GM23338 (cell line): ENCODE measurements at places on chromosomes 7 and 10. TPM values are rescaled to one million over a fixed set of nuclear protein-coding genes. Genes with fewer than 3 reads are reported as not detected.

GRCh38 chr10:21993360-21994001 lies 10.0 kb downstream of the DNAJC1 start:
- H3K36me3 ChIP-seq = no peaks in the 10 kb centered on the region
- no peaks in the 10 kb centered on the region for H3K27me3 ChIP-seq
- no peak overlapping the region for H3K27ac ChIP-seq
- peak; percentile 24 for DNase-seq
- H3K4me3 ChIP-seq = no peak overlapping the region
- no peaks in the 10 kb centered on the region for H3K4me1 ChIP-seq

GRCh38 chr10:73772281-73773151 lies 9.3 kb upstream of the CHCHD1 start:
- peak overlapping the region; percentile 88 for H3K4me3 ChIP-seq
- H3K27ac ChIP-seq = peak overlapping the region; percentile 52

DNA sequence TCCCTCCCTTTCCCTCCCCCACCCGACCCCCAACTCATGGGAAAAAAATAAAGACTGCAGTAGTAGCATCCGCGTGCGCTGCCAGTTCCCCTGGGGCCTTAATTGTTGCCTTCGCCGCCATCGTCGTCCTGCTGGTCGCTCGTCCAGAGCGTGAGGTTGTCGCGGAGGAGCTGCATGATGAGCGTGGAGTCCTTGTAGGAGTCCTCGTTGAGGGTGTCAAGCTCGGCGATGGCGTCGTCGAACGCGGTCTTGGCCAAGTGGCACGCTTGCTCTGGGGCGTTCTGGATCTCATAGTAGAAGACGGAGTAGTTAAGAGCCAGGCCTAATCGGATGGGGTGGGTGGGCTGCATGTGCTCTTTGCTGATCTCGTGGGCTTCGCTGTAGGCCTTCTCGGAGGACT lies 27.0 kb downstream of the HSPB1 start:
- peaks cover 40% of the 10 kb centered on the region for H3K36me3 ChIP-seq
- no peaks in the 10 kb centered on the region for H3K27me3 ChIP-seq
- peaks cover 7% of the 10 kb centered on the region; the same call in 1 of the 2 replicates for H3K4me1 ChIP-seq
- H3K4me3 ChIP-seq = no peak overlapping the region
- DNase-seq = no peak
- H3K27ac ChIP-seq = no peak overlapping the region

DNA sequence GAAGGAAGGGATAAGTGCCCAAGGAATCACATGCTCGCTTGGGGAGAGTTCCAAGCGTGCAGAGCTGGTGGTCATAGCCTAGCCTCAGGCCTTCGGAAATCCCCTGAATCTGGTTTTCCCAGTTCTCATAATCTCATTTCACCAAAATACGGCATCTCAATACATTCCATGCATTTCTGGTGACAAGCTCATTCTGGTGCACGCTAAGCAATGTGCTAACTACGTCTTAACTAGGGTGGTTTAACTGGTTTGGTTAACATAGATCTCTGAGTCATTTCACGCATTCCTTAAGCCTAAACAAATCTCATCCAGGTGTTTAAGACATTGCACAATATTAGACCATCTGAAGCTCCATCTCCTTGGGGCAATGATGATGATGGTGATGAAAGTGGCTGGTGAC lies 72.9 kb upstream of the STEAP1B start:
- no peak overlapping the region for H3K27ac ChIP-seq
- no peak overlapping the region for H3K4me3 ChIP-seq
- no peaks in the 10 kb centered on the region for H3K27me3 ChIP-seq

DNA sequence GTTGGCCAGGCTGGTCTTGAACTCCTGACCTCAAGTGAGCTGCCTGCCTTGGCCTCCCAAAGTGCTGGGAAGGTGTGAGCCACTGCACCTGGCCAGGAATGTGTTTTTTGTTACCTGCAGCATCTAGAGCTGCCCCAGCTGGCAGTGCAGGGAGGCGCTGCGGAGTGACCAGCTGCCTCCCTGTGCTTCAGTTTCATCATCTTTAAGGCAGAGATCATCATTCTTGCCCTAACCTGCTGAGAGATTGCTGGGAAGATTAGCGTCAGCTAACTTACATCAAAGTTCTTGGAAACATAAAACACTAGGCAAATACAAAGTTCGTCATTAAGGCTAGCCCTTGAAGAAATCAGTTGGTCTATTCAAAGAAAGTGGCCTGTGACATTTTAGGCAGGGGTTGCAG lies 2.3 kb downstream of the ZNF282 start:
- peaks cover 35% of the 10 kb centered on the region for H3K36me3 ChIP-seq
- DNase-seq = no peak
- H3K27me3 ChIP-seq = no peaks in the 10 kb centered on the region
- H3K27ac ChIP-seq = no peak overlapping the region
- 0 out of 2 replicates have a peak, but pooled peaks cover 6% of the 10 kb centered on the region for H3K4me1 ChIP-seq

DNA sequence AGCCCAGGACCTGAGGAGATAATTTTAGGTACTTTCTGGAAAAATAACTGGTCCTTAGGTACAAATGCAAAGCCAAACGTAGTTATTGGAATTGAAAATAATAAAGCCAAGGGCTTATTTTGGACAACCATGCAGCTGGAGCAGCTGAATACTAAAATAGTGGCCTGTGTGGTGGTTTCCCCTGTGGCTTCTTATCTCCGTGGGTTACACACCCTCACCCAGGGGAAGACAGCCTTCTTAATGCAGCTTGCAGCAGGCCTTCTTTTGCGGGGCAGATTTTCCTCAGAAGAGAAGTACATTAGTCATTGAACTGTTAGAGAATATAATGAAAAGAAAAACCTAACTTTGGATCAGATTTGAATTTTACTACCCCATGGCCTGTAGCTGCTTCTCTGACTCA lies 133.5 kb downstream of the ST7 start:
- peaks cover 5% of the 10 kb centered on the region; the same call in 1 of the 2 replicates for H3K4me1 ChIP-seq
- no peak overlapping the region for H3K4me3 ChIP-seq
- no peak overlapping the region for H3K27ac ChIP-seq
- no peak for DNase-seq

DNA sequence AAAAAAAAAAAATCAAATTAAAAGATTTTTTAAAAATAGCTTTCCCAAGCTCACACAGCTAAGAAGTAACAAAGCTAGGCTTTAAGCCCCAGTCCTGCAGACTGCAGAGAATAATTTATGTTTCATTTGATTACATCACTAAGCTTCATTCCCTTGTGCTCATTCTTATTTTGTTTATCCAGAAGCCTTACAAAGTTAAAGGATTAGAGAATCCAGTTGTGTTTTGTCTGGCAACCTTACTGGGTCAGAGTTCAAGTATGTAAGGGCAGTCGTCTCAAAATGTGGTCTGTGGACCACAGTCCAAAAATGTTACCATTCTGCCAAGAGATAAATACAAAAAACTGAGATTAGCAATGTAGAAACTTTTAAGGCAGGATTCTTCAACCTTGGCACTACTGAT lies 32.1 kb upstream of the EZH2 start:
- no peak for DNase-seq
- H3K36me3 ChIP-seq = no peaks in the 10 kb centered on the region
- no peak overlapping the region for H3K27ac ChIP-seq
- no peaks in the 10 kb centered on the region for H3K27me3 ChIP-seq
- H3K4me1 ChIP-seq = no peaks in the 10 kb centered on the region

DNA sequence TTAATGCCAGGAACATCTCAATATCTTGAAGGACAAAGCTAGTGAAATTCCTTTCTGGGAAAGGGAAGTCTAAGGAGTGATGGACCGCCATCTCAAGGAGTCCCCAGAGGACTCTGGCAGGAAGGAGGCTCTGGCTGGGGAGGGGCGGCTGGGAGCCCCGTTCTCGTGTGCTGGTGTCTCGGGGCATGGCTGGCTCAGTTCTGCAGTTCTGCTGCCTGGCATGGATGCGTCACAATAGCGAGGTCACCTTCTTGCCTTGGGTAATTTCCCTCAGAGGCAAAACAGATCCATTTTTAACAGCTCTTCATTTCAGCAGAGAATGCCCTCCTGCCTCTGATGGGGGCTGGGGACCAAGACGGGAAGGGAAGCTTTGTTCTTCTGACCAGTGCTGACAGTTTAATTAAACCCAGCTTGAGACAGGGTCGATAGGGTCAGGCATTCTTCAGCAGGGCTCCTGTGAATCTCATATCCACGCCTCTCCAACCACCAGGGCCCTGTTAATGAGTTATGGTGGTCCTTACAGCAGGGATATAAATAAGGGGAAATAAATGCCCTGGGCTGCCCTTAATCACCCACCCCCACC lies 35.7 kb downstream of the SLIT1 start:
- DNase-seq = no peak
- no peaks in the 10 kb centered on the region for H3K36me3 ChIP-seq
- H3K4me1 ChIP-seq = no peaks in the 10 kb centered on the region
- H3K27ac ChIP-seq = no peak overlapping the region
- no peak overlapping the region for H3K4me3 ChIP-seq
- H3K27me3 ChIP-seq = no peaks in the 10 kb centered on the region

DNA sequence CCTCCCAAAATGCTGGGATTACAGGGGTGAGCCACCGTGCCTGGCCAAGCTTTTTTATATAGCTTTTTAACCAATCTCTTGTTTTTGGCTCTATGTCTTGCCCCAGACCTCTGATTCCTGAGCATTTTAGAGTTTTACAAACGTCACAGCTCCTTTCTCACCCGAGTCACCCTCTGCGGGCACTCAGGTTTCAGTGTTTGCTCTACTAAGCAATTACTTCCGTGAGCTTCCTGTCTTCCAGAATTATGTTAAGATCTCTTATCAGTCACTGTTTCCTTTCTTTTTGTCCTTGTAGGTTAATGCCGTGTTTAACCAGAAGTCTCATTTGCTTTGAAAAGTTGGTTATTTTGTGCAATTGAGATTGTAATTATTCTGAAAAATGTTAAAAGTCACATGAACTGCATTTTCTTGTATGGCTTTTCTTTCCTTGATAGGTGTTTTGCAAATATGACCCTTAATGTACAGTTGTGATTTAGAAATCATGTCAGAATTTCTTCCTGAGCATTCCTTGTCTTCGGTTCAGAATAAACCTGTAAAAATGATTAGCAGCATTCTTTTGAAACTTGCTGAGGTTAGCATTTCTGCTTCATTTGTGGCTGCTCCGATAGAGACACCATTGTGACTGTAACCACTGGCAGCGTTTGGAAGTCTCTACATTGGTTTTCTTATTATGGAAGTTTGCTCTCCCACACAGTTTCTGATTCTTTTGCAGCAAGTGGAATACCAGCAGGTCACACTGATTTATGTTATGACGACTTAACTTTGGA lies 4.5 kb upstream of the HKDC1 start:
- no peak overlapping the region for H3K4me3 ChIP-seq
- DNase-seq = no peak
- no peaks in the 10 kb centered on the region for H3K27me3 ChIP-seq

DNA sequence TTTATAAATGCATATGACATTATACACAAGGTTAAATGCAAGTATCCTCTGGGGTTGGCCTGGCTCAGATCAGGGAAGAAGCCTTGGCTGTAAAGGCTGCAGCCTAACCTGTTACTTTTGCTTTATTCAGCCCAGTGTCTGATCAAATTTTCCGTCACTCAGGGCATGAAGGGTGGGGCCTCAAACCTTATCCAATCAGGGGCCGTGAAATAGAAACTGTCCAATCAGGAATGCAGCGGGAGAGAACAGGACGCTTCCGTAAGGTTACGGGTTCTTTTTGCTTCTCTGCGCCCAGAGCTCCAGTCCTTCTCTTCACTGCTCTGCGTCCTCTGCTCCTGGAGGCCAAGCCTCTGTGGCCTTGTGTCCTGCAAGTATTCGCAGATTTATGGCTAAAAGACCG lies at the start of gene ZNF716:
Gene ZNF716, plus strand, starts transcription at position 274 of the 400 bp plus-strand sequence. Its CDS starts 112 bp downstream, at position 386.
- H3K4me3 ChIP-seq = no peak within 1 kb of the TSS; the same call in 1 of the 2 replicates
- DNase-seq = no peak
- no peaks in the 10 kb centered on the region for H3K4me1 ChIP-seq
- H3K36me3 ChIP-seq = peaks cover 8% of the 10 kb centered on the region; the same call in 1 of the 2 replicates
- no peak within 1 kb of the TSS for H3K27ac ChIP-seq

GRCh38 chr10:62961951-62962523 lies 145.9 kb upstream of the EGR2 start:
- no peak for DNase-seq
- H3K27me3 ChIP-seq = no peaks in the 10 kb centered on the region
- no peak overlapping the region for H3K4me3 ChIP-seq

DNA sequence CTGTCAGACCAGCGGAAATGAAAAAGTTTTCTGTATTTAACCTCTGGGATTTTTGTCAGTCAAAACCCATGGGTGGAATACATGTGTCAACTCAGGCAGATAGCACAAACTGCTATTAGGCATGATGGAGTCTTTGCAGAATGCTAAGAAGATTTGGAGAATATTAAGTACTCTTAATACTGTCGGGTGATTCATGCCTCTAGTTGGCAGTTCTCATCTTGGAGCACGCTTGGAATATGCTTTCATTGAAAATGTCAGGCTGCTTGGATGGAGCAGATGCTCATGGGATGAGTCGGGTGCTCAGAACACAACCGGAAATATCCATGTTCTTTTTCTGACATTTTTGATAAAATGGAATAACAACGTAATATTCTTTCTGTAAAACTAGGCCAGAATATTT lies 27.6 kb upstream of the PRKG1 start:
- no peak for DNase-seq
- no peaks in the 10 kb centered on the region for H3K4me1 ChIP-seq
- H3K27ac ChIP-seq = no peak overlapping the region
- H3K27me3 ChIP-seq = no peaks in the 10 kb centered on the region
- no peak overlapping the region for H3K4me3 ChIP-seq

GRCh38 chr10:77721815-77722214 lies 84.2 kb upstream of the KCNMA1 start:
- no peaks in the 10 kb centered on the region for H3K27me3 ChIP-seq
- no peak overlapping the region for H3K27ac ChIP-seq
- H3K4me1 ChIP-seq = peaks cover 4% of the 10 kb centered on the region; the same call in 1 of the 2 replicates

Gene KLLN
- total RNA-seq = 0.24 and 0.62 TPM in 2 replicates

Gene ZMYND11
- 16.9 and 19.8 TPM in 2 replicates for total RNA-seq

Gene NPC1L1
- not detected in 2 replicates for total RNA-seq

Gene KNDC1
- 8.2 and 16.0 TPM in 2 replicates for total RNA-seq

Gene GSTO2
- 30.7 and 39.3 TPM in 2 replicates for total RNA-seq

Gene BAIAP2L1
- 37.2 and 38.3 TPM in 2 replicates for total RNA-seq

Gene PNPLA8
- total RNA-seq = 12.5 and 14.9 TPM in 2 replicates

Gene CBX3
- total RNA-seq = 249 and 272 TPM in 2 replicates

Gene FAM180A
- not detected in 2 replicates for total RNA-seq

Gene TMEM213
- 0.08 TPM in 1 of 2 replicates, not detected in the other for total RNA-seq

Gene PITX3
- total RNA-seq = 1.5 TPM in 1 of 2 replicates, not detected in the other

Gene ING3
- 17.8 and 32.0 TPM in 2 replicates for total RNA-seq

Gene KCTD7
- 19.8 and 21.0 TPM in 2 replicates for total RNA-seq

Gene GCK
- total RNA-seq = 7.3 and 9.3 TPM in 2 replicates
